ENCODE measurements at places on chromosomes 3 and 15.

DNA sequence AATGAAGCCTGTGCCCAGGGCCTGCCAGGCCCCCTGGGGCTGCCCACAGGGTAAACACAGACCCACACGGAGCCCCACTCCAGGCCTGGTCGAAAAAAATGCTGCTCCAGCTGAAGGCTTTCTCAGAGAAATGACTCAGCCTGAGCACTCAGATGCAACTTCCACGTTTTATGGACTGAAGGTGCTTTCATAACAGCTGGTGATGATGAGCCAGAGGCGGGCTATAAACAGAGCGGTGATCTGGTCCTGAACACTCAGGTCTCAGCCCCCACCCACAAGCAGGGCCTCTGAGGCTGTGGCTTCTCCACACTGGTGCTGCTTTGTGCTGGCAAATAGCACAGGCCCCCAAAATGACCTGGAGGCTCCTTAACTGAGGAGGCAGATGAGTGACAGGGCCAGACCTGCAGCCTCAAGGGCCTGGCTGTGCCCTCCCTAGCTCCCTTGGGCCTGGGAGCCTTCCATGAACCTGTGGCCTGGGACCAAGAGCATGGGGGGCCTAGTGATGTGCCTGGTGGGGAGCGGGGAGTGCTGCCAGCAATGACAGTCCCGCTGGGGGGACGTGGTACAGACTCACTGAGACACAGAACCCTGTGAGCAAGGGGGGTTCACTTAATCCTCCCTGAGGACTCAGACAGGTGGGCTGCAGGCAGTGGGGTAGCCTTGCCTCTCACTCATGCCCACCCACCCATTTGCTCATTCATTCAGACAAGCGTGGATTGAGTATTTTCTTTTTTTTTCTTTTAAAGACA lies 23.0 kb upstream of the FURIN start:
- DNase-seq = peak; percentile 51

DNA sequence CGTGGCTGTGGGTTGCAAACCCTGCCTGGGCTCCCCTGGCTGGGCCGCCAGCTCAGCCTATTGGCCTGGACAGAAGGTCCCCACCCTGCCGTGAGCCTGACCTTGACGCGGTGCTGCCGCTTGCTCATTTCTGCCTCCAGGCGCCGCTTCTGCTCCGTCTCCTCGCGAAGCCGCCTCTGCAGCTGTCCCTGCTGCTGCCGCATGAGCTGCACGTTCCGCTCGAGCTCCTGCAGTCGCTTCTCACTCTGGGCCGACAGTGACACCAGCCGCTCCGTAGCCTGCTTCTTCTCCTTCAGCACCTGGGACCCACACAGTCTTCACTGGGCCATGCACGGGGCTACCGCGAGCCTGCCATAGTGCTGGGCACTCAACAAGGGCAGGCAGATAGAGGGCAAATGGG lies 21.7 kb downstream of the KIF7 start:
- DNase-seq = no peak

- DNase-seq = no peak
These were observed 173.0 kb upstream of the FRMD4B start for GRCh38 chr3:69558912-69559311.

- DNase-seq = peak; percentile 6
These were observed 4.0 kb downstream of the OR5H14 start for GRCh38 chr3:98151241-98151640.

- DNase-seq = no peak
These were observed 16.5 kb downstream of the BCHE start for GRCh38 chr3:165820671-165821123.

GRCh38 chr3:160768918-160769317 lies 12.9 kb downstream of the PPM1L start:
- DNase-seq = no peak
